ENCODE measurements at places on chromosomes 7 and 10.

- no peak for DNase-seq
These were observed 314.9 kb upstream of the SEMA3A start for GRCh38 chr7:84509522-84509921.

- no peak for DNase-seq
These were observed 5.6 kb upstream of the MTG1 start for GRCh38 chr10:133388236-133388972.

GRCh38 chr7:46244757-46245156 is 323.7 kb upstream of the IGFBP3 start:
- DNase-seq = no peak

DNA sequence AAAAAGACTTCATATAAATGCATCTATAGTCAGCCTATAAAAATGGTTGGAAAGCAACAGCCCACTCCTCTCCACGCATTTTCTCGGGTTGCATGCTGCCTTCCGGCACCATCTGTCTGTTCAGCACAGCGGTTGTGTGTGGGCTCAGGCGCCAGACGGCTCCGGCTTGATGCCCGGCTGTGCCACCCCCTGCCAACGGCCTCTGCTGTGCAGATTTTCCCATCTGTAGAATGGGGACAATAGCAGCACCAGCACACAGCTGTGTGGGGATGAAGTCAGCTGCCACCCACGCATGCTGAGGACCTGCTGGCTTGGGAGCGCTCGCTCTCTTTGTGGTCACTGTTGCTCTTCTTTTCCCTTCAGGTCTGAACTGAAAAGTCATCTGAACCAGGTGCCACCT is 19.5 kb downstream of the PRKAG2 start:
- DNase-seq = no peak

DNA sequence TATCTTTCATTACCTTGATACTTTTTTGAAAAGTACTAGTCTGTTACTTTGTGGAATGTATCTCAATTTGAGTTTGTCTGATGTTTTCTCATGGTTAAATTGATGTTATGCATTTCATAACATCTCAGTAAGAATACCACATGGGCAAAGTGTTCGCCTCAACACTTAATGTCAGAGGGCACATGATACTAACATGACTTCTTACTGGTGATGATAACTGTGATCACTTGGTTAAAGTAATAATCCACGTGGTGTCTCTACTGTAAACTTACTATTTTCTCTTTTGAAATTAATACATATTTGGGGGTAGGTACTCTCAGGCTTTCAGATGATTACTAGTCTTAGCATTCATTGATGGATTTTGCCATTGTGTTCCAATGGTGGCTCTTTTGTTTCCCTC is 2.2 kb downstream of the SDHAF3 start:
- DNase-seq = no peak

GRCh38 chr7:121433775-121434174 is 37.7 kb upstream of the FAM3C start:
- DNase-seq = no peak

GRCh38 chr7:100515072-100515532 is 23.9 kb upstream of the AGFG2 start:
- no peak for DNase-seq

GRCh38 chr7:1557771-1558170 is 1.8 kb upstream of the TMEM184A start:
- DNase-seq = no peak

DNA sequence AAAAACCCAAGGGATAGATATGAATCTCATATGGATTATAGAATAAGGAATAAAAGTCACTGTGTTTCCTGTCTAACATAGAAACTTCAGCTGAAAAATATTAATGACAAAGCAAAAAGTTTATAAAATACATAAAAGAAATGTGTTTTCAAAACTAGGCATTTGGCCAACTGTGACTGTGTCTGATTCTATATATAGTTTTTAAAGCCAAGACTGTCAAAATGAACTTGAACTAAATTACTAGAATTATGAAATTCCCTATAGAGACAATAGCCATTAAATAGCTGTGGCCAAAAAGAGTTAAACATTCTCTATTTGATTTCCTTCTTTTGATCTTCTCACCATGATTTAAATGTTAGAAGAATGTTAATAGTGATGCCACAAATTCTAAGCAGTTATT is 311.2 kb upstream of the SEMA3D start:
- DNase-seq = no peak

GRCh38 chr10:114955984-114956383 is 18.0 kb downstream of the TRUB1 start:
- no peak for DNase-seq

DNA sequence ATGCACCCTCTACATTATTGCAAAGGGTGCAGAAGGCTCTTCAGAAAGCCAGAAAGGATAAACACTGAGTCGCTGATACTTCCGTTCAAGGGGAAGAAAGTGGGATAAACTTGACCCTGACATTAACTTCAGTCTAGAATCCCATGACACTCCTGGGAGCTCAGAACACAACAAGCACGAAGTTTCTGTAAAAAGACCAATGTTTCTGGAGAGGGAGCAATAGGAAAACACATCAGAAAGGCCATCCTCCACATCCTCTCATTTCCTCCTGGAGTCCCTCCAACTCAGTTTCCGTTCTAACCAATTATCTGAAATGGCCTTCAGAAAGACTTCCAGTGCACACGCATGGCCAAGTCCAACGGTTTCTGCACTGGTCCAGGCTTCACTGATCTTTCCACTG is 113.5 kb downstream of the SORBS1 start:
- DNase-seq = no peak

GRCh38 chr7:124250297-124251034 is 217.6 kb upstream of the TMEM229A start:
- DNase-seq = no peak

GRCh38 chr10:44426247-44427034 is 41.5 kb upstream of the CXCL12 start:
- no peak for DNase-seq

GRCh38 chr10:34906067-34906965 is 91.2 kb upstream of the PARD3 start:
- no peak for DNase-seq

- no peak for DNase-seq
These were observed 372.8 kb upstream of the CELF2 start for GRCh38 chr10:10644676-10645385.

- no peak for DNase-seq
These were observed 265.1 kb downstream of the PARD3 start for GRCh38 chr10:34549953-34550352.

- no peak for DNase-seq
These were observed 6.6 kb downstream of the CPA1 start for GRCh38 chr7:130386876-130387275.

- no peak for DNase-seq
These were observed 225.8 kb downstream of the EXOC4 start for GRCh38 chr7:133478591-133479135.

- no peak for DNase-seq
These were observed 57.6 kb downstream of the BTRC start for GRCh38 chr10:101411598-101411997.

GRCh38 chr7:96430356-96430755 is 108.5 kb upstream of the SLC25A13 start:
- no peak for DNase-seq

GRCh38 chr7:94052398-94053180 is 48.4 kb upstream of the BET1 start:
- no peak for DNase-seq

- DNase-seq = no peak
These were observed 505.1 kb downstream of the INHBA start for GRCh38 chr7:41197769-41198168.

DNA sequence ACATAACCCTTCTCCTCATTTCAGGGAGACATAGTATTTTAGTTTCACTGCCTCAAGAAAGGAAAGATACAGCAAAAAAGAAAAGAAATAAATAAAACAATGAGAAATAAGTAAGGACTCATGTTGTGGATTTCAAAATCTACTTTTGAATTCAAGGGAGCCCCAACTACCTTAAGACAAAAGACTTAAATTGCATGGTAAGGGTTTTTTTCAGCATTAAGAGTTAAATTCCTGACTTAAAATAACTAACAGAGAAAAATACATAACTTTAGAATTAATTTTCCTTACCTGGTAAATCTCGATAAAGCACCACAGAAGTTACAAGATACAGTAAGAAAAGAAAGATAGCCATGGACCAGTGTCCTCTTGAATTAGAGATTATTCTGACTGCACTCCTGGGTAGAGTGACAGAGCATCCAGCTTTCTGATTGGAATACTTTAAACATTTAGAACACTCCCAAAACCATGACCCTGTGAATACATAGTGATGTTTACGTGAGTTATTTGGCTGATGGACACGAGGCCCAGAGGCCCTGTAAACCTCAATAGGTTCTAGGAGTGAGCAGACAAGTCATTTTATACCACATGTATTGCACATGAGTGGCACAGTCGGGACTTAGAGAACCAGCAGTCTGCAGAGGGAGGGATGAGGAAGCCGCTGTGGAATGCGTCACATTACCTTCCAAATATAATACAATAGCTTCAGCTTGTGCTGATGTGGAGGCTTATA is 292.5 kb upstream of the SEMA3C start:
- no peak for DNase-seq

DNA sequence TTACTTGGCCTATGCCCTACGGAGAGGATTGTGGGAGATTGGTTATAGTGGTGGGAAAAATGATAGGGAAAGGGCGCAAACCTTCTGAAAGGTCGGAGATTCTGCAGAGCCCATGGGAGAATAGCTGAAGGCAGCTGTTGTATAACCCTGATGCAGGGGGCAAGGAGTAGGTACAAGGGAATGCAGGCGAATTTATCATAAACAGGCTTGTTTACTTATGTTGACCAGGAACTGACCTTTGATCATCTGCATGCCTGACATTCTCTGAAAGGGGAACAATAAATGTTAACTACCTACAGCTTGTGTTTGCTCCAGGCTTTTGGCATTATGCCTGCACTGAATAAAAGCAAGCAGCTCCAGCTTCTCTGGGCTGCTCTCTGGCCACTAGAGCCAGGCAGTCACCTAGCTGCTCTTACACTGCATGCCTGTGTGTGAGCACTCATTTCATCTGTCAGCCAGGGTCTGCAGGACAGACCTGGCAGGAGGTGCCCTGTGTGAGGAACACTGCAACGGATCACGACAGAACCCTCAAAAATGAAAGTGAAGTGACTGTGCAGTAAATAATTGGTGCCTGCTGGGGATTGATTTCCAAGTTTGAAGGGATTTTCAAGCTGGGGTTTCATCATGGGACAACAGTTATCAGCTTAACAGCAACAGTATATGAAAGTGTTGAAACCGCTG is 31.1 kb upstream of the ABCA13 start:
- no peak for DNase-seq

GRCh38 chr10:42876476-42876875 is 93.9 kb downstream of the BMS1 start:
- DNase-seq = no peak

DNA sequence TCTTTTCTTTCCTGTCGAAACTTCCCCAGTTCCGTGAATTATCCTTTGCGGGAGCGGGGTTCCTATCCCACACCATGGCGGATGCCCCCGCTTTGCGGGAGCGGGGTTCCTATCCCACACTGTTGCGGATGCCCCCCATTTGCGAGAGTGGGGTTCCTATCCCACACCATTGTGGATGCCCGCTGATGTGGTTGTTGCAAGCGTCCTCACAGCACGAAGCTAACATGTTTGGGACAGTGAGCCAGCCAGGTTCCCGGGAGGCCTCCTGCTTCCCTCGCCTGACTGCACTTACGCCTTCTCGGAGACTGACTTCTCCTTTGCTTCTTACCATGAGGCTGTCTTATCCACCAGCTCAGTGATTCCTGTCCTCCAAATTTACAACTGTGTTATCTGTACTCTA is 134.7 kb downstream of the VIPR2 start:
- DNase-seq = no peak

DNA sequence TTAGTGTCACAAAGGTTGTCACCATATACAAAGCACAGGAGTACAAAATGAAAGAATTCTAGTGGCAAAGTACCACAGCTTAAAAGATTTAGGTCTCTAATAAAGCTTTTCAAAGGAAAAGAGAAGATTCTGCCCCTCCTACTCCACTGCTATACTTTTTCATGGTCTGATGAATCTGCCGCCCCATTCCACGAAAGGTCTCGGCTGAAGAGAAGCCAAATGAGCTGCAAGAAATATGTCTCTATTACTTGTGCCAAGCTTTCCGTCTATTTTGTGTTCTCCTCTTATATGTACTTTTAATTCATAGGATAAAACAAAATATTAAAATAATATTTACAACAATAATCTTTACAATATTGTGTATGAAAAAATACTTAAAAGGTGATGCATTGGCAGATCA is 222.6 kb downstream of the ANK3 start:
- DNase-seq = no peak

DNA sequence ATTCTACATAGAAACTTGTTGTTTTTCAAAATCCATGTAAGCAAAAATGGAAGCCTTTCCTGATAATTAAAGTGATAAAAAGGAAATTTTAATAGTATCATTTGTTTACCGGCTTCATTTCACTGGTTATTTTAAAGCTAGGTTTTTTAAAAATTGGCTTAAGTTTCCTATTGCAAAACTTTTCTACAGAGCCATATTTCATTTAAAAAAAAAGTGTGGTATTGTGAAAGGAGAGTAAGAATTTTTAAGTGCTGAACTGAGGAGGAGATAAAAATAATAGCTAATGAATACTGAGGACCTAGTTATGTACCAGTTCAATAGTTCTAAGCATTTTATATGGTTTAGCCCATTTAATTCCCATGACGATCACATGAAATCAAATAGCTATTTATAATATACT is 172.2 kb upstream of the COL1A2 start:
- no peak for DNase-seq

GRCh38 chr7:76292213-76292573 is 10.3 kb upstream of the HSPB1 start:
- DNase-seq = no peak

DNA sequence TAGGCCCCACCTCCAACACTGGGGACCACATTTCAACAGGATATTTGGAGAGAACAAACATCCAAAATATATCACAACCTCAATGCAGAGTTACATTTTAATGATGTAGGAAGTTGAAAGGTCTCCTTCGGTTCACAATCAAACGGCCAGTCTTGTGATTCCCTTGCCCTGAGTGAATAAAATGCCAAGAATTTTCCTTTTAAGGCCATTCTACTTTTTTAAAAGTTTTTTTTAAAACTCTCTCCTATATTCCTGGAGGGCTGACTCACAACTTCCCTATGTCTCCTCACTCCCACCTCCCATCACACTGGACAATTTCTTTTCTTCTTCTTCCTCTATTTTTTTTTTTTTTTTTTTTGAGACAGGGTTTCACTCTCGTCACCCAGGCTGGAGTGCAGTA is 693.6 kb upstream of the AUTS2 start:
- no peak for DNase-seq

- DNase-seq = no peak
These were observed 975.7 kb upstream of the MBL2 start for GRCh38 chr10:53748319-53748718.
